Activated CD4-positive, alpha-beta T cell treated with anti-CD3 and anti-CD28 coated beads, Interleukin-2, amount 50 U/mL, for 48 hours (primary cell): ENCODE measurements at places on chromosomes 13 and 19.

GRCh38 chr19:6521718-6522646 is 8.8 kb upstream of the TNFSF9 start:
- peak; percentile 66 for DNase-seq

DNA sequence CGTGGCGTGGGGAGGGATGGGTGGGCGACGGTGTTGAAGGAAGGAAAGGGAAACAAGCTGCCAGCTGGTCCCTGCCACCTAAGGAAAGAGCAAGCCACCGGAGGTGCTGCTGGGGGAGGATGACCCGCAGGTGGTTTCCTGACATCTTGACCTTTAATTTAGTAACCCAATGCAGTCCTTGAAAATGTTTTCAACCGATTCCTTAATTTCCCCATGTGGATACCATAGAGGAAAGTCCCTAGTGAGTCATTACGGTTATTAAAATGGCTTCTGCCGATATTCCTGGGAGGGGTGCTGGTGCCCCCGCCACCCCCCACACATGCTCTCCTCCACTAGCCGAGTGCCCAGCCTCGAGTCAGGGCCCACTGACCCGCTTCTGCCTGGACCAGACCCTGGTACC is 6.3 kb upstream of the ANKRD10 start:
- no peak for DNase-seq

- no peak for DNase-seq
These were observed 593.0 kb downstream of the UQCRFS1 start for GRCh38 chr19:28619816-28620429.

GRCh38 chr19:46919324-46919723 is 58.5 kb downstream of the ARHGAP35 start:
- DNase-seq = peak; percentile 17

- DNase-seq = no peak
These were observed 240.9 kb upstream of the SERP2 start for GRCh38 chr13:44132710-44133109.
